Stimulated activated CD8-positive, alpha-beta memory T cell treated with anti-CD3 and anti-CD28 coated beads, Interleukin-7, amount 100 ng/mL, for 48 hours (primary cell): ENCODE measurements at places on chromosomes 3 and 15.

DNA sequence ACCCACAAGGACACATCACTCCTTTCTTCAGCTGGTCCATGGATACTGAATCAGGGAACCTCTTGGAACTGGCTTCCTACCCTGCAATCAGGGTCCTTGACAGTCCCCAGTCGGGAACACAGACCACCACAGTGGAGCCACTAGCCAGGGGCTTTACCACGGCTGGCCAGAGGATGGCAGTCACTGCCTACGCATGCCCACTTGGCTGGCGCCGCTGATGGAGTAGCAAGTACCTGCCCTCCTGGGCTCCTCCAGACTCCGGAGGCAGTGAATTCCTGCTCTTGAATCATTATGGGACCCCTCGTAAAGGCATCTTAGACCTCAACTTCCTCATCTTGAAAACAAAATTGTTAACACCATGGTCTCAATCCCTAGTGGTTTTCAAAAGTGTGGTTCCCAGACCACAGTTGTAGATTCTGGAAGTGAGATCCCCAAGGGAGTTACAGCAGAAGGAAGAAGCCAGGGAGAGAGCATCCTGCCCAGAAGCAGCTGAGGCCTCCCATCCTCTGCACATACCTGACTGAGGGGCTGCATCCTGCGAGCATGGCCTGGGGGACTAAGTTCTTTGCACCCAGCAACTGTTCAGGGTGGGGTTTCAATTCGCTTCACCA is 9.1 kb upstream of the SKIC8 start:
- peak; percentile 52 for DNase-seq

DNA sequence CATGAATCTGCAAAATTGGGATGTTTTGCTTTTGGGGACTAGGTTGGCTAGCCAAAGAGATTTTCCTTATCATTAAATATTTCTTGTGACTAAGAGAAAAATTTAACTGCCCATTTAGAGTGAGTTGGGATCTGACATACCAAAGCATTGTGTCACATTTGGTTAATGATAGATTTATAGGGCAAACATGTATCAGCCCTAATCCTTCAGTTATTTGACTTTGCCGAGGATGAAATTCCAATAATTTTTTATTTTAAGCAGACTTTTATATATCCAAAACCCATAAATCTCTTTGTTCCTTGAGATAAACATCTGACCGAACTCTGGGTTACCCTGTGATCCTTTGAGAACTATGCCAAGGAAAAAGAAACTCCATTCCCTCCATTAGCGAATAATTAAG is 218.9 kb downstream of the CDIN1 start:
- DNase-seq: no peak

GRCh38 chr3:195859061-195859845 is 47.5 kb upstream of the MUC4 start:
- peak; percentile 48 for DNase-seq

- DNase-seq: no peak
Observed at GRCh38 chr3:190941694-190942260, 79.3 kb upstream of the GMNC start.

GRCh38 chr3:88235102-88235501 is 85.3 kb downstream of the C3orf38 start:
- no peak for DNase-seq

GRCh38 chr15:58221591-58222241 is 83.5 kb downstream of the AQP9 start:
- no peak for DNase-seq
